ENCODE measurements at places on chromosomes 16 and 17. TPM values are rescaled to one million over a fixed set of nuclear protein-coding genes. Genes with fewer than 3 reads are reported as not detected.

CCL22 gene
- total RNA-seq = not detected

SRSF2 gene
- total RNA-seq = 327 TPM

TBC1D3E gene
- not detected for total RNA-seq

HOXB5 gene
- not detected for total RNA-seq

DNASE1L2 gene
- 0.48 TPM for total RNA-seq

Measured in H7 (cell line).